Thymus (tissue), 14 donors: ENCODE measurements at places on chromosomes 7 and 10.

DNA sequence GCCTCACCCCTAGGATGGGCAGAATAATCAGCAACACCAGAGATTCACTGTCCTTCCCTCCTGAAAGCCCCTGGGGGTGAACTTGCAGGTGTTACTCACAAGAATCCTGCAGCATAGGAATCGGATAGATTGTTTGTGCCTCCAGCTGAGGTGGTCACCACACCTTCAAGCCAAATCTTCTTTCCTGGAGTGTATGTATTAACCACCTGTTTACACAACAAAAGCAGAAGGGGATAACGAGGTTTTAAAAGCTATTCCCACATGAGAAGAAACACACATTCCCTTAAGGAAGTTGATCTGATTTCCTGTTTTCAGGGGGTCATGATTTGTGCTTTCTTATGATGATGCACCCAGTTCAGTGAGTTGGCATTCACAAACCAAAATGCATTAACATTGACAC is 173.8 kb upstream of the HPS1 start:
- no peak for DNase-seq

DNA sequence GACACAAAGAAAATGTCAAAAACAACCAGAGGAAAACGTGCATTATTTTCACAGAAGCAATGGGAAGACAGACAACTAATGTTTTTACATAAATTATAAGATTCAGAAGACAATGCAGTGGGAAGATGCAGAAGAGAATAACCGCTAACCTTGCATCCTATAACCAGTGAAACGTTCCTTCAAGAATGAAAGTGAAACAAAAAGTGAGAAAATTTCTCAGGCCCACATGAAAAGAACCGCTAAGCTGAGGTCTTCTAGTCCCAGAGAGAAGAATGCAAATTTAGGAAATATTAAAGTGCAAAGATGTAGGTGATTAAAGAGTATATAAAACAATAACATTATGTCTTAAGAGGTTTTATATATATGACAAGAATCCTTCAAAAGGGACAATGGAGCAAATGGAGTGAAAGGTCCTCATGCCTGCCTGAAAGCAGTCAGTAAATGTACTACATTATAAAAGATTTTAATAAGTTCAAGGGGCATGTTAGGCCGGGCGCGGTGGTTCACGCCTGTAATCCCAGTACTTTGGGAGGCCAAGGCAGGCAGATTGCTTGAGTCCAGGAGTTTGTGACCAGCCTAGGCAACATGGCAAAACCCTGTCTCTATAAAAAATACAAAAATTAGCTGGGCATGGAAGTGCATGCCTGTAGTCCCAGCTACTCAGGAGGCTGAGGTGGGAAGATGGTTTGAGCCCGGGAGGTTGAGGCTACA is 43.1 kb upstream of the DDC start:
- peak; percentile 17 for DNase-seq

DNA sequence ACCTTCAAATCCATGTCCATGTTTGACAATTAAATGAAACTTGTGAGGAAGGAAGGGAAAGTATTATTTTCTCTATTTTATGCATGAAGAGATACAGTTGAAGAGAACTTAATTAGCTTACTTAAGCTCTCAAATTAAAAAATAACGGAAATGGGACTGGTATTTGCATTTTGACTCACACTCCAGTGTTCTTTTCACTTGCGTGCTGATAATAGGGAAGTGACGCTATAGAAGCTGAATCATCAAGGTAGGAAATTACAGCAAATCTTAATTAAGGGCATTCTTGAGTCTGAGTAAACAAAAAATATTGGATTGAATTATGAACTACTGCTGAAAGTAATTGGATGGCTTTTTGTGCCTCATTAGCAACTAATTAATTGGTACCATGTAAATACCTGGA is 44.0 kb upstream of the NPVF start:
- no peak for DNase-seq

DNA sequence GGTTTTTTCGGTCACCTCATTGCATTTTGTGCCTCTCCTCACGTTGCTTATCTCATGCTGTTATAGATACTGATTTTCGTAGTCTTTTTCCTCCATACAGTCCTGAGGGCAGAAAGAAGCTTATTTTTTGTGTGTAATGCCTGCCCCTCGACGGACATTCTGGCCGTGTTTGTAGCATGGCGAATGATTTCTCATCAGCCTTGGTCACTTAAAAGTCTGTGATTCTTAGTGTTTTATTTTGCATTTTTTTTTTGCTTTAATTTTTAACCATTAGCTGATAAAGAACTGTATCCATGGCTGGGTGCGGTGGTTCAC is 469 bp upstream of the NOC3L start:
- DNase-seq = no peak

DNA sequence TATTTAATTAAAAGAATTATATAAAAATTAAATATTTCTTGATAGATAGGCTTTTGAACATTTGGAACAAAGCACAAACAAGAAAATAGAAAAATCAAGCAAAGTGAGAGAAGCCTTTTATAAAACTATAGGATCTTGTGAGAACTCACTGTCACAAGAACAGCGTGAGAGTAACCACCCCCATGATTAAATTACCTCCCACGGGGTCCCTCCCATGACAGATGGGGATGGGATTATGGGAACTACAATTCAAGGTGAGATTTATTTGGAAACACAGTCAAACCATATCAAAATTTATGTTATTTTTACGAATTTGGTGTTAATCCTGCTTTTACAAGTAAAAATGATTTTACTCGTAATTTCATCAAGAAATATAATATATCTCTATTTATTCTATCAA is 1136.1 kb upstream of the POT1 start:
- DNase-seq = no peak

- no peak for DNase-seq
Observed at GRCh38 chr10:84765086-84765485, 436.7 kb downstream of the CCSER2 start.

DNA sequence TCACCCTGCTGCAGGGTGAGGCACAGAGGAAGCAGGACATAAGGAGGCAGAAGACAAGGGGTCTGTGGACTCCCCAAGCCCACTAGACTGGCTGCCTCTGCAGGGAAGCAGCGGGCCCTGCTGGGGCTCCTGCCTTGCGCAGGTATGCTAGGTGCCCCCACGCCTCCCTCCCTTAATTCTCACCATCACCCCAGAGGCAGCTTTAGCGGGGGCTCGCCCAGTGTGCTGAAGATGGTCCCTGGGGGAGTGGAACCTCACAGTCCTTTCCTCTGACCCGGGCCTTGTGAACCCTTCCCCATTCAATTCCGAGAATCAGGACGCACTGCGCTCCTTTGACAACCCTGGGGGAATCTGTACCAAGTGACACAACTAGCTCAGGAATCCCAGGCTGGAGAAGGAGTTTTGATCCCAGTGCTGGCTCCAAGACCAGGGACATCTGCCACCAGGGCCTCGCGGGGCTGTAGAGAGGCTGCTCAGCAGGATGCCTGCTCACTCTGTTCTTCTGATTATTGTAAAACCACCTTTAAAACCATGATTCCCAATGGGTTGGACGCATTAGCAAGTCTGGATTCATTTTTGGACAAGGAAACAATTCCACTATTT is 468.4 kb downstream of the TCERG1L start:
- DNase-seq = no peak

DNA sequence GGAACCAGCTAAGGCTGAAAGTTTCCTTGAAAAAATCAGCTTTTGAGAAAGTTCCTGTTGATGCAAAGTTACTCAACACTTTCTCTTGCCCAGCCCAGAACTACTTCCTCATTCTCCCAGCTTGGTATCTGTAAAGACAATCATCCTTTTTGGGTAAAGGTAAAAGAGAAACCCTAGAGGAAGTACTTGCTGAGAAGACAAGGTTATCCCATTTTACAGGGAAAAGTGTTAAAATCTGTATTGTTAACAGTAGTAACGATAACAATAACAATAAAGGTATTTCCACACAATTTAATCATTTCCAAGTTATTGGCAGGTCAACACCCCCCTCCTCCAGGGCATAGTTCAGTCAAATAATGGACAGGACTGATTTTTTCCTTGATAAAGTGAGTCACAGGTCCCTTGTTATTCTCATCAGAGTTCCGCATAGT is 2.4 kb downstream of the ALOX5 start:
- DNase-seq = no peak
